ENCODE measurements at places on chromosomes 3 and 15.
A peak's percentile ranks its signal among the peaks of the same experiment; 100 is the strongest.

DNA sequence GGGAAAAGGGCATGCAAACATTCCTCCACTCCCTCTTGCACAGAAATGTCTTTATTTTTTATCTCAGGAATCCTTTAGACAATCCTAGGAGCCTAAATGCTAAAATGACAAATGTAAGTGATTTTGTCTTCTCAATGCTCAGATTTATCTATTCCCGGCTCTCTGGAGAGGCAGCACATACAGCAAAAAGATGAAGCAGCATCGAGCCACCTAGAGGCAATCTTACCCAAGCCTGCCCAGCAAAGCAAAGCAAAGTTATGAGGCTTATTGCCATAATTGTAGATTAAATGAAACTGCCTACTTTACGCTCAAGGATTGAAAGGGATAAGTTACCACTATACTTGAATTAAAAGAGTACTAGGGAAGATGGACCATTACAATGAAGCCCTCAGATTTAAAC, 750.4 kb upstream of the NR2F2 start:
- DNase-seq = no peak

DNA sequence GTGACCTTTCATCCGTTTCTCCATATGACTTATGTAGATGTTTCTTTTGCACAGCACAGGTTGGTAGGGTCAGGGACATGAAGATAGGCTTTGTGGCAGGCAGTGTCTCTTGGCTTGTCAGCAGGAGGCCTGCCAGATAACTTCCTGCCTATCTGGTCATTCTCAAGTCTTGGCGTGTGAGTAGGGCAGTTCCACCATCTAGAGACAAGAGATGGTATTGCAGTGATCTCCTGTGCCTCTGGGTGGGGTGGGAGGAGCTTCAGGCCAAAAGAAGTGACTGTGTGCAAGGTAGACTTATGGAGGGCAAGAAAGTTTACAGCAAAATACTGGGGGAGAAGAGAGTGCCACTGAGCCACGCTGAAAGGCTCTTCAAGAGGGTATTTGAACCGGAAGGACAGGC, 11.0 kb downstream of the TEX264 start:
- DNase-seq = peak; percentile 90

GRCh38 chr15:74598126-74598842, 17.4 kb upstream of the CLK3 start:
- peak; percentile 92 for DNase-seq

- DNase-seq = no peak
Observed at GRCh38 chr15:98513428-98513986, 134.8 kb upstream of the IGF1R start.

- DNase-seq = no peak
Observed at GRCh38 chr3:141331377-141332318, 36.7 kb upstream of the ZBTB38 start.

- no peak for DNase-seq
Observed at GRCh38 chr15:42367041-42367440, 7.7 kb downstream of the CAPN3 start.

DNA sequence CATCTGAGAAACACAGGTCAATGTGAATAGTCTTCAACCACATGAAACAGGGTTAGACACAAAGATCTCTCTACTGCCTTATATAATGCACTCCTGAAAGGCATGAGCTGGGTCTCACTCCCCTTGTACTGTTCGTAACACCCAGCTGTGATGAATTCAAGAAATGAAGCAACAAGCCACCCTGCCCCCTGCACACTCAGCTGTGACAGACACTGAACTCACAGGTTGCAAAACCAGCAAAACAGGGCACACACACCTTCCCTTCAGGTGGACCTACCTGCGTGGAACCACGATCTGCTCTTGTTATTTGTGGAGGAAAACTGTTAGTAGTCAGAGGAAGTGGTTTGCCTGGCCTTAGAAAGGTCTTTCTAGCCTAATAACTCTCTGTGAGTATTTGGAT, 64.5 kb downstream of the CERS3 start:
- DNase-seq = no peak

DNA sequence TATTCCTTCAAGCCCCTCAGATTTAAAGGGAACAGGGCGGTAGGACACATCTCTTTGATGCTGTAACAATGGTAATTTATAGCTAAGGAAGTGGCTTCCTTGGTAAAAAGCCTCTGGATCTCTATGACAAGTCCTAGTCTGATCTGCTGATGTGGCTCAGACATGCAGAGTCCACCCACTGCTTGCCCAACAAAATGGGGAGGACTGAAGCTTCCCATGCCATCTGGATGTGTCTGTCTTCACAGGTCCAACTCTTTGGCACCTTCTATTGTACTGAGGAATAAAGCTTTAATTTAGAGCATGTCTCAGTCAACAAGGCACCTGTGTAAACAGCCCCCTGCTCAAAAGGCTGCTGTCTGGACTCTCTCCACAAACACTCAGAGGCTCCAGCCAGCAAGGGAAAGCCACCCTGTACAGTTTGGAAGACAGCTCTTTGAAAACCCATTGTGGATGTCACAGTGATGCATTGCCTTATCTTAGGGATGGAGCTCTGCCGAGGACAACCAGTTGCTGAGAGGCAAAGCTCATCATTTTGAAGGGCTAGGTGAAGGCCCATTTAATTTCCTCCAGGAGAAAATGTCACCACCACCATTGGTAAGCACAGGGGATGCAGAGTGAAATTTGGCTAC, 348.6 kb upstream of the GRM7 start:
- DNase-seq = no peak

DNA sequence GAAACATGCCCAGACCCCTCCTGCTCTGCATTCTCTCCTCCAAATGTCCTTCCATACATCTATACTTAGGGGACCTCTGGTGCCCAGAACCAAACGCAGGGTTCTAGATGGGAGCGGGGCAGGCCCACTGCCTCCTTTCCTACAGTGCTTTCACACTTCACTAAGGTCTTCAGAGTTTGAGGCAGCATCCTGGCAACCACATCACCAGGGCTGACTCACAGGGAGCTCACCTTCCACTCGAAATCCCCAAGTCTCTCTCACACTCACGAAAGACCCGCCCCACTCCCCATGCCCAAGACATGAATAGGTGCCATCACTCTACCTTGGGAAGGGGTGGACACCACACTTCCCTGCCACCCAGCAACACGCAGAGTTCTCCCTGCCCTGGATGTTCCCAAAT, 18.9 kb downstream of the HOMER2 start:
- no peak for DNase-seq

GRCh38 chr15:66891776-66892175, 173.6 kb upstream of the SMAD3 start:
- DNase-seq = no peak

- DNase-seq = no peak
Observed at GRCh38 chr3:57093971-57094535, 33.6 kb downstream of the SPATA12 start.

DNA sequence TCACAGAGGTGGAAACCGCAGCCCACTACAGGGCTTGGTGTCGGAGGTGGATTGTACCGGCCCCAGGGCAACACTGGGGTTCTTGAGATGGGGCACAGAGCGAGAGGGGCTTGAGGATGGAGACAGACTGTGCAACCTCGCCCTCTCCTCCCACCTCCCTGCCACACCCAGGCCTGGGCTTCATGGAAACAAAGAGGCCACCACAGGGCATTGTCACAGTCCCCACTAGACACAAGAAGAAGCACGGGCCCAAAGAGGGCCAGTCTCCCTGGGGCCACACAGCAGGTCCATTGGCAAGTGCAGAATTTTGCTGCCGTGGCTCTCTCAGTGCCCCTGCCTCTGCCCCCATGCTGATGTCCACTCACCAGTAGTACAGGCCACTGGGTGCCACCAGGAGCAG, 4.1 kb upstream of the CALML4 start:
- no peak for DNase-seq

GRCh38 chr3:197761784-197762183, 12.1 kb downstream of the FYTTD1 start:
- no peak for DNase-seq

DNA sequence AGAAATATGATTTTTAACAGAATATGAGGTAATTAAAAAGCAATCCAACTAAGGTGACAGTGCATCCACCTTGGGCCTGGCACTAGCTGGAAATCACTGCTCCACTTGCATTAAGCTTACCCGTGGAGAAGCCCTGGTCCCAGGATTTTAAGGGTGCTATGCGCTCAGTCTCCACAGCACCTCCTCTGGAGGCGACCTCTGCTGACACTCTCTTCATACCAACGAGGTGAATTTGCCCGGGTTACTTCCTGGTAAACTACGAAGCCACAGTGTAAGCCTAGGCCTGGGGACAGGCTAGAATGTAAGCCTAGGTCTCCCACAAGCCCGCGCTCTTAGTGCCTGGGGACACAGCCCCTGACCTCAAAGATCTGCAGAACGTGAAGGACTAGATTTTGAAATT, 793 bp downstream of the APOD start:
- no peak for DNase-seq

GRCh38 chr15:45794712-45795439, 160.0 kb downstream of the SQOR start:
- DNase-seq = no peak

DNA sequence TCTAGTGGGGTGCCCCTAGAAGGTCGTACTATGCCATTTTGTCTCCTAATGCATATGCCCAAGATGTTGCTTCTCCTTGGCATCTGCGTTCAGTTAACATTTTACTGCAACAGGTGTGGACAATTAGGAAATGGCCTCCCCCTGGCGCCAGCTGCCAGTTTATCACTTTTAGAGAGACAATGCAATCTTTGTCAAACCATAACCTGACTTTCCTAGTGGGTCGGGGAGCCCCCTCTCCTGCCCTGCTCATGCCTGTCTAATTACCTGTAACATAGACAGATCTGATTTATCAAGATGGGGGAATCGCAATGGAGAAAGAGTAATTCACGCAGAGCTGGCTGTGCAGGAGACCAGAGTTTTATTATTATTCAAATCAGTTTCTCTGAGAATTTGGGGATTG, 353.7 kb upstream of the SGO1 start:
- DNase-seq = no peak

DNA sequence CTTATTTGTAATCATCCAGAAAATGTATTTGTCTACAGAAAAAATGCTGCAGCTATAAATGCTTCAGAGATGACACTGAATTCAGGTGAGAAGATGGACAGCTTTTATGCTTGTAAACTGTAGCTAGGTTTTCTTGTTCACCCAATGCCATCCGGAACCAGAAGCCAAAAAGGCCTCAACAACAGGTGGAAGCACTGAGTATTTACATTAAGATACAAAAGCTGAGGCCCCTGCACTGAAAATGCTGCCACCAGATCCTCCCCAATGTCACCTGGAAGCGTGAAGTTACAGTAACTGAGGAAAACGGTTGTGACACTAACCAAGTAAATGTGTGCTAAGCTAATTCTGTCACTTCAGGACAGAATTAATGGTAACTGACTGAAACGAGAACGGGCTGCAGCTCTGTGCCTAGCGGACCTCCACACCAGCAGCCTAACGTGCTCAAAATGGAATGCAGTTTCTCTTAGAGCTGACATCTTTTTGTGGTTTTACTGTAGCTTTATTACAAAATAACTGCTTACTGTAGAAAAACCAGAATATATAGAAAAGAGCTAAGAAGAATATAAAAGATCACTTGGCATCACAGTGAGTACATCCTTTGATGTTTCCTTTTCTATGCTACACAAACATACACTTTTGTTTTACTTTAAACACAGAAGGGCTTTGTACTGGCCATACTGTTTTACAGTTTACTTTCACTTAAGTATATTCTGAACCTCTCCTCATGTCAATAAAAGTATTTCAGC, 7.6 kb downstream of the CHSY1 start:
- no peak for DNase-seq

DNA sequence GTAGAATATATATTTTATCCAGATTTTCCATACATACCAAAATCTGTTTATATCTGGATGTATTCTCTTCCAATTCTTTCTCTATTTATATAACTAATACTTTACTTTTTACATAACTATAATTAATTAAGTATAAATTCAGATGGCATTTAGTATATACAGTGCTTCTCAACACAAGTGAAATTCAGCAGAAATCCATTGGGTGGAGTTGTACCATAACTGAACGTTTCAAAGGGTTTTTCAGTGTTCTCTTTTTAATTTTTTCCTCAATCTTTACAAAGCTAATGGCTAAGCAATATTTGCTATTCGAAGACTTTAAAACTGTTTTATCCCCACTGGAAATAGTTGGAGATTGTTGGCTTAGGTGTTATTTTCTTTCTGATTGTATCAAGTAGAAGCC, 13.9 kb upstream of the ZBBX start:
- DNase-seq = no peak

DNA sequence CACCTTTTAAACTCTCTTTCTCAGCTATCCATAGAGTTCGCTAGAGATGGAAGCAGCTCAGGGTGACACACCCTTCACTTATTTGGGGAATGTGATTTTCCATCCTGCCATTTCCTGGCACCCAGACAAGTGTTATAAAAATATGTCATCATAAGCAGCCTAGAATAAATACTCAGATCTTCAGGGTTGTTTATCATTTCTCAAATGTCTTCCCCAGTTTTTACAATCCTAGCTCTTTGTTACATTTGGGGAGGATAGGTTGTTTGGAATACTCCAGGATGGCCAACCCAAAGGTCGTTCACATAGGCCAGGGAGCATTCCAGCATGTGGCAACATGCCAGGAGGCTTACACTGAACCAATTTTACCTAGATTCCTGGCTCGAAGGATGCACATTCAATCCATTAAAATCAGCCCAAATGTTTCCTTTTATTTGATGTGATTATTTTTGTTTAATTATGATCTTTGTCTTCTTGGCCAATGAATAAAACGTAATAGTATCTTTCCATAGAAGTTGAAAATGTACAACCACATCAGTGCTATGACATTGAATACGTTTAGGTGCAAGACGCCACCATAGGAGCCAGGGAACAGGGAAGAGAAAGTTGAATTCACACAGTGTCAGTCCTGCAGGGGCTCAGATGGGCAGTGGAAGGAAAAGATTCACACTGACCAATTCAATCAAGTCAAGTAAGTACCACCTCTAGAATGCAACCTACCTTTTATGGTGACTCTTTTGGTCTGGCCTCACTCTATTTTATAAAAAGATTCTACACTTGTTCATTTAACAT, 537.7 kb upstream of the MDFIC2 start:
- no peak for DNase-seq

- DNase-seq = no peak
Observed at GRCh38 chr3:81105206-81105605, 656.2 kb downstream of the GBE1 start.

- DNase-seq = no peak
Observed at GRCh38 chr3:103926936-103927335, 1439.8 kb upstream of the ALCAM start.

- no peak for DNase-seq
Observed at GRCh38 chr3:22007368-22007767, 256.4 kb upstream of the ZNF385D start.

GRCh38 chr3:114714237-114714636, 420.4 kb downstream of the TIGIT start:
- no peak for DNase-seq

- no peak for DNase-seq
Observed at GRCh38 chr3:122677216-122677615, 3.4 kb upstream of the PARP14 start.
